ENCODE measurements at places on chromosomes 5 and 9.
A peak's percentile ranks its signal among the peaks of the same experiment; 100 is the strongest.

DNA sequence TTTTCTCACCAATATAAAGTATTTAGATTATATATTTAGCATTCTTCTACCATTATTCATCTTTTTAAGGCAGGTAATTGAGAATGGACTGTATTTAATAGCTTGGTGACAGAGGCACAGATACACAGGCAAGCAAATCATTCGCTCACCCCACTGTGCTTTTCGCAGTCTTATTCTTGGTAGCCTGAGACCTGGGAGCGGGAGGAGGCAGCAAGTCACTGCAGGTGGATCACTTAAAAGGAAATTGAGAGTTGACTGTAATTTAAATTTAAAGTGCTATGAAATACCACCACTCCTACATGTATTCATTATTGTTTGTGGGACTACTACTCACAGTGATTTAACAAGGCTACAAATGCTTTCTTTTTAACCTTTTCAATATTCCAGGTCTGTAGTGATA lies 9.7 kb downstream of the RICTOR start:
- DNase-seq = no peak

DNA sequence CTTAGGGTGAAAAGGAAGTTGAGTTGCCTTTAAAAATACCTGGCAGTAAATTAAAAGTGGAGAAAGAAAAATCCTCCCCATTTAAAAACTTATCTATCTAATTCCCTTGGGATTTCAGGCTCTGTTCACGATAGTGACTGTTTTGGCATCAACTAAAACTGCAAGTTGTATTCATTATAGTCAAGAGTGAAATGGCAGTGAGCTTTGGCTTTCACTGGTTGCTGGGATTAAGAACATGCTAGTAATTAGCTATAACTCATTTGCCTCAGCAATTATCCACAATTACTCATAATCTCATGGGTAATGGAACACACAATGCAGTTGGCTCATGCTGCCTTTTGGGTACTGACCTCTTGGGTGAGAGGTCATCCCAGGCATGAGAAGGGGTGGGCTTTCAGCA lies 250.1 kb downstream of the GAS1 start:
- no peak for DNase-seq

GRCh38 chr9:18771011-18771410 lies 262.0 kb downstream of the SAXO1 start:
- DNase-seq = no peak

GRCh38 chr9:126583144-126583760 lies 30.5 kb upstream of the LMX1B start:
- DNase-seq = no peak

- no peak for DNase-seq
Observed at GRCh38 chr5:150675069-150675468, 14.0 kb downstream of the MYOZ3 start.

- DNase-seq = no peak
Observed at GRCh38 chr5:35133186-35133585, 85.4 kb upstream of the AGXT2 start.

DNA sequence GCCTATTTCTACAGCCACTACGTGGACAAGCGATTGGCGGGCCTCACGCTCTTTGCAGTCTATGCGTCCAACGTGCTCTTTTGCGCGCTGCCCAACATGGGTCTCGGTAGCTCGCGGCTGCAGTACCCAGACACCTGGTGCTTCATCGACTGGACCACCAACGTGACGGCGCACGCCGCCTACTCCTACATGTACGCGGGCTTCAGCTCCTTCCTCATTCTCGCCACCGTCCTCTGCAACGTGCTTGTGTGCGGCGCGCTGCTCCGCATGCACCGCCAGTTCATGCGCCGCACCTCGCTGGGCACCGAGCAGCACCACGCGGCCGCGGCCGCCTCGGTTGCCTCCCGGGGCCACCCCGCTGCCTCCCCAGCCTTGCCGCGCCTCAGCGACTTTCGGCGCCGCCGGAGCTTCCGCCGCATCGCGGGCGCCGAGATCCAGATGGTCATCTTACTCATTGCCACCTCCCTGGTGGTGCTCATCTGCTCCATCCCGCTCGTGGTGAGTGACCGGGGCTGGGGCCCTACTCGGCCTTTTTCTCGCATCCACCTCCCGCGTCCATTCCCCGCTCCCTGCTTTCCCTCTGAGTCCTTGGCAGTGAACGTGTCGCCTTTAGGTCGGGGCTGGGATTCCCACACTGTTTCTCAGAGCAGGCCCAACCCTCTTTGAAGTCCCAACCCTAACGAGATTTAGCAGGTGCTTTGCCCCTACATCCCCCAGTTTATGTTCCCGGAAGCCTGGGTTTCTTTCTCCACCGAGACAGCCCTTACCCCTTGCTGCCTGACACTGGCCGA lies 1.8 kb downstream of the PTGER4 start:
- no peak for DNase-seq

DNA sequence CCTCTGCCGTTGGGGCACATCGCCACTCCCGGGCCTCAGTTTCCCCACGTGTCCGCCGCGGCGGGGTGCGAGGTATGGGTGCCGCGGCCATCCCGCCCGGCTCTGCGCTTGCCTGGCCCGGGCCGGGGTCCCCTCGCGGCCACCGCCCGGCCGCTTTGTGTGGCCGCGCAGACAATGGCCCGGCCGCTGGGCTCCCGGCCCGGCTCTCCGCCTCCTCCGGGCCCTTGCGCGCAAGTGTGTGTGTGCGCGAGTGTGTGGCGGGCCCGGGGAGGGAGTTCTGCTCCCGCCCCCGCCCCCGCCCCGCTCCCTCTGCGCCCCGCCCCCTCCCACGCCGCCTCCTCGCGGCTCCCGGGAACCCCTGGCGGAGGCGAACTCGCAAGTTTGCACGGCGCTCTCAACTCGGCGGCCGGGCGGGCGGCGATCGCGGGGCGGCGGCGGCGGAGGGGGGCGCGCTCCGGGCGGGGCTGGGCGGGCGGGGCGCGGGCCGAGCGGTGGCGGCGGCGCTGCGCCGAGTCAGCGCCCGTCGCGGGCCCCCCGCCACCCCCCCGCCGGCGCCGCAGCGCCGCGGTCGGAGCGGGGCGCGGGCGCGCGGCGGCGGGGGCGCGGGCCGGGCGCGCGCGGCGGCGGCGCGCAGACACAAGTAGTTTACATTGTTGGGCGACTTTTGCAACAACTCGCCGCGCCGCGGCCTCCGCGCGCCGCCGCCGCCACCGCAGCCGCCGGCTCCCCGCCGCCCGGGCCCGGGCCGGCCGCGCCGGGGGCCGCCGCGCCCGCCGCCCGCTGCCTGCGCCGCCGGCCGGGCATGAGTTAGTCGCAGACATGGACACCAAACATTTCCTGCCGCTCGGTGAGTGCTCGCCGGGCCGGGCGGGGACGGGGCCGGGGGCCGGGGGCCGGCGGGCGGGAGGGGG lies at the start of gene RXRA:
Gene RXRA, plus strand, starts transcription at position 643 of the 911 bp plus-strand sequence. Its CDS starts 177 bp downstream, at position 820.
- peak; percentile 70 for DNase-seq

DNA sequence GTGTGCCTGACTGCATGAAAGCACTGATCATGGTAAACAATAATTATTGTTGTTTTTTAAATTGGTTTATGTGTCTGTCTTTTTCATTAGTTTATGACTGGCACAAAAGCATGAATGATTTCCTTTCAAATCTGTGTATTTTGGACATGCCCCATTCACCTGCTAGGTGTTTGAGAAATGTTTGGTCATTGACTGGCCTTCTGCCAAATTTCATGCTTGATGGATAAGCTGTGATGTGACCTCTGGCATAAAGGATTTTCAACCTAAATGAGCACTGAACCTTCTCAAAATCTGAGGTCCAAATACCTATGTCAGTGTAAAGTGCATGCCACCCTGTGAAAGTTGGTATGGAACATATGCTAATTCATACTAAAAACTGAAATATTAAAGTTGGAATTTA lies 204.5 kb downstream of the BRINP1 start:
- no peak for DNase-seq

DNA sequence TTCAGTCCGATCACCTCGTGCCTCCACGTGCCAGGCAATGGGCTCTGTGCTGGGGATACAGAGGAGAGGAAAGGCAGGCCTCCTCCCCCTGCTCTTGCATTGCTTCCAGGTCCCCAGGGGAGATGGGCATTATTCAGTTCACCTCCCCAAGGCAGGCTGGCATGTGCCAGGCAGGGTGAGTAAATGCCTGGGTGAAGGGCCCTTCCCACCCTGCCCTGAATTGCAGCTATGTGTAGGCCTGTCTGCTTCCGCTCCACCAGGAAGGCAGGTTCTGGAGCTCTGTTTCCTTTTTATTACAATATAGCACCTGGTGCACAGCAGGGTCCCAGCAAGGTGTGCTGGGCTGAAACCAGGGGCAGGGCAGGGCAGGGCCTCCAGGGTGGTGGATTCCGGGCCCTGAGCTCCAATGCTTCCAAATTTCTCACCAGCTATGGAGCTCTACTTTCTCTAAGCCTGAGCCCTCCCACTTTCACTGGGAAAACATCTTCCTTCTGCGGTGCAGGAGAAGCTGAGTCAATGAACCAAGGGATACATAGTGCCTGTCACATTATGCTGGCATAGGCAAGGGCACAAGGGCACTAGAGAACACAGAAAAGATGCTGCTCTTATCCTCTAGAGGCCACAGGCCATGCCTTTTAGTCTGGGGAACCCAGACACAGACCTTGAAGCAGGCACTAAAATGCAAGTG lies 42.0 kb downstream of the SHB start:
- no peak for DNase-seq

GRCh38 chr5:1685066-1685465 lies 114.6 kb downstream of the MRPL36 start:
- DNase-seq = no peak

DNA sequence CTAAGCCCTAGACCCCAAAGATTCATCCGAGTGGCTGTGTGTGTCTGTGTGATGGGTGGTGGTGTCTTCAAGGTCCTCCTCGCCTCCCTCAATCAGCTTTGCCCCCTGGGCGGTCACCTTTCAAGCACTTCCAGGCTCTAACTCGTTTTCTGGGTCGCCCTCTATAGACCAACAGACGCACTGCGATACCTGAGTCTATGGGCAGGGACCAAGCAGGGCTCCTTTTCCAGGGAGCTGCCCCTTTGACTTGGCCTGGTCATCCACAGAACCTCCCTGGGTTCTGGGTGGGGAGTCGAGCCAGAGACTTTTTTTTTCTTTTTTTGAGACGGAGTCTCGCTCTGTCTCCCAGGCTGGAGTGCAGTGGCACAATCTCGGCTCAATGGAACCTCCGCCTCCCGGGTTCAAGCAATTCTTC lies 1.1 kb downstream of the SLC27A4 start:
- peak; percentile 84 for DNase-seq

GRCh38 chr5:174755106-174755505 lies 30.7 kb downstream of the MSX2 start:
- no peak for DNase-seq

DNA sequence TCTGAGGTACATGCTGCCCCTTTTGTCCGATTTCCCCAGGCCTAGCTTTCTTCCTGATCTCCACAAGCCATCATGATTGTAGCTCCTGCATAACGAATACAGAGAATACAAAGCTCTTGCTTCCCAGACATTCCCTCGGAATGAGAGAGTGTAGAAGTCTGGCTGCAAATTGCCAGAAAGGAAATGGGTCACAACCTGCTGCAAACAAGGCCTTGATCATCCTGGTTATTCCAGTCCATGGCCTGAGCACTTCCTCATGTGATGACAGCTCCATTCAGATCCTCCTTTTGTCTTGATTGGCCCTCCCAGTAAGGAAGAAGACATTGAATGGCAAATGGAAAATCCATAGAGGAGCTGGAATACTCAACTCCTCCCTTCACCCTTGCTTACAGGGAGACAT lies 136.0 kb upstream of the ADRA1B start:
- no peak for DNase-seq

DNA sequence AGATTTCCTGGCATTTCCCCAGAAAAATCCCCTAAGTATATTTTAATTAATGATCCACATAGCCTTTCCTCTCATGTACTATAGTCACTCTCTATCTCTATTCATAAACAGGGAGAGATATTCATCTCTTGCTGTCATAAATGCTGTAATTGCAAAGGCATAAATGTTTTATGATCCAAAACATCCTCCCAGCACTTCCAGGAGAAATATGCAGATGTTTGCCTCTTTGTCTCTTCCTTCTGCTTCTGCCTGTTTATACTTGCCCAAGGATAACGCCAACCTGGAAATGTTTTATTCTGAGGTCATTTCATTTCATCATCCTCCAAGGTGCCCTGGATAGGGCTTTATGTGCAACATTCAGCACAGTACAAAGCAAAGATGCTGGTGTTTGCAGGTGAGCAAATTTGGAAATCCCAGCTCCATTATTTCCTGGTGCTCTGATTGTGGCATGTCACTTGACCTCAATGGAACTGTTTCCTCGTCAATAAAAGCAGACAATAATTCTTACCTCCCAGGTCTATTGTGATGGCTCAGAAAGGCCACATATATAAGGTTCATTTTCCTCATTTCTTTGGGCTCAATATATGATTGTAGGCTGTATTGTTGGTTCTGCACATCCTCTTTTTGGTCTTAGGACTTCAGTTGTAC lies 6.9 kb downstream of the TNFSF15 start:
- no peak for DNase-seq

- no peak for DNase-seq
Observed at GRCh38 chr9:5866685-5867084, 24.0 kb upstream of the MLANA start.
